ENCODE measurements at places on chromosomes 12 and 14.

DNA sequence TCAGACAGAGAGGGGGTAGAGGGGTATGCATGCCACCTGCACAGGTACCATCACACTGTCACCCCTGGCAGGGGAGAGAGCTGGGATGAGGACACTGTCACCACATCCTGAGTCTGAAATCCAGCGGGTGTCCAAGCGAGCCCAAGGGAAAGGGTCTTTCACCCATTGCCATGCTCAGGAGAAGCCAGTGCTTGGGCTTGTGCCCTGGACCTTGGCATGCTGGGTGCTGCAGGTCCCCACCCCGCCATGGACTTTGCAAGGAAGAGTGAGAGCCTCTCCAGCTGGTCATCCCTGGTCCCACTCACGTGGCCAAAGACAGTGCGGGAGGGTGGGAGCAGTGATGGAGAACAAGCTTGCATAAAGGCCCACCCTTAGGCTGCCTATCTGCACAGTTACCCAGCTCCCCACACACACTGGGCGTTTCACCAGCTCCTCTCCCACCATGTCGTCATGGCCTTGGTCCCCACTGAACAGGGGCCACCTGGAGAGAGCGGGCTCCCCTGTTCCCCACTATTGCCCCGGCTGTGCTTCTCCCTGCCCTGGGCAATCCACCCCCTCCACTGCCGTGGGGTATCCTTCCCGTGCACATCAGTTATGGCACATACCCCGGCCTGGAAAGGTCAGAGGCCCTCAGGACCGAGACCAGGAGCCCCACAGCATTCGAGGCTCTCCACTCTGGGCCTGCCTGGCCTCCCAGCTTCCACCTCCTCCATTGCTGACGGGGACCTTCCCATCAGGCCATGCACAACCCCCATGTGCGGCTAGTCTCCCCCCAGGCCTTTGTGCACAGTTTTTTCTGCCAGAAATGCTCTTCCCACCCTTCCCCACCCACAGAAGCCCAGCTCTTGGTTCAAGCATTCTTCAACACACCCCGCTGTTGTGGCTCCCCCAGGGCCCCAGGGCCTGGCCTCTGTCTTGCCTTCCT is 58.6 kb upstream of the BCL11B start:
- no peak for DNase-seq

DNA sequence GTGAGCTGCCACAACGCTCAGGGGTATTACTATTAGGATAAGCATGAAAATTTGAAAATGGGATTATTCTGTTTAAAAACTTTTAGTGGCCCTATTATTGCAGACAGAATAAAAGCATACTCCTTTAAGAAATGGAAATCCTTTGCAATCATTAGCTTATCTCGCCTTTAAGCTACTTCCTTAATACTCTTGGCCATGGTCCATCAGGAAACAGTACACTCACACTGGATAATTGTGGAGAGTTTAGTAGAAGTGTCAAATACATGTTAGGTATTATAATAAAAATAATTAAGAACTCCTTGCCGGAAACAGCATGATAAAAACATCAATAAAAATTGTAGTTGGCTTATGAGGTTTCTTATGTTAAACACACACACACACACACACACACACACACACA is 100.4 kb upstream of the PPFIA2 start:
- DNase-seq = no peak

GRCh38 chr12:89151536-89151935 is 200.8 kb downstream of the DUSP6 start:
- no peak for DNase-seq

GRCh38 chr12:132314516-132315233 is 14.7 kb downstream of the GALNT9 start:
- DNase-seq = no peak

GRCh38 chr14:101076451-101077198 is 173.1 kb upstream of the RTL1 start:
- no peak for DNase-seq

- no peak for DNase-seq
These were observed 36.8 kb upstream of the DCD start for GRCh38 chr12:54684636-54685630.

GRCh38 chr14:91545204-91545603 is 35.1 kb upstream of the PPP4R3A start:
- DNase-seq = no peak

DNA sequence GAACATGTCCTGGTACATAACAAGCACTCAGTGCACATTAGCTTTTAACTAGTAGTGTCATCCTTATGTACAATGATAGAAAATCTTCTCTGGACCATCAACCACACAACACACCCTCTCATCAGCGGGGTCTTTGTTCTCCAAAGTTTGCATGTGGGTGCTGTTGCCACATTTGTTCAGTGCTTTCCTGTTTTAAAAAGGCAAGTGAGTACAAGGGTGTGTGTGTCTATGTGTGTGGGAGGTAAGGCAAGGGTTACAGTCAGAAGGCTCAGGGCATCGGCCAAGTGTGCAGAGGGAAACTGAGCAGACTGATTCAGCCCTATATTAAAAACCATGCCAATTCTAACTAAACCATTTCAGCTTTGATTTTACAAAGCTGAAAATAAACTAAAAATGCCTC is 17.9 kb downstream of the KRT76 start:
- no peak for DNase-seq

GRCh38 chr14:23446291-23446851 is 10.9 kb upstream of the MYH7 start:
- no peak for DNase-seq

DNA sequence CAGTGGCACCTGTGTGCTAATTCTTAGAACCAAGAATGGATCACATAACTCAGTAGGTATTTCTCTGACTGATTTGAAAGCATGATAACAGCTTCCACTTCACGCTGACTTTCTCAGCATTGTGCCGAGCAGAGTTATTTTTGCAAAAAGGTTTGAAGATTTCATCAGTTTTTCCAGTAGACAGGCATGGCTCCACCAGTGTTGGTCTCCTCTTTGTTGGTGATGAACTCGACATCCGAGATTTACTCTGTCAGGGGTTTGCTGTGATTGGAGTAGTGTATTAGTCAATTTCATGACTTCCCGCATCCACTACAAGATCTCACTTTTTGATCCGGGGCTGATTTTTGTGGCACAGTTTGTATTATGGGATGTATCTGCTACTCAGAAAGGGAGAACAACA is 85.3 kb downstream of the PRKCH start:
- no peak for DNase-seq

DNA sequence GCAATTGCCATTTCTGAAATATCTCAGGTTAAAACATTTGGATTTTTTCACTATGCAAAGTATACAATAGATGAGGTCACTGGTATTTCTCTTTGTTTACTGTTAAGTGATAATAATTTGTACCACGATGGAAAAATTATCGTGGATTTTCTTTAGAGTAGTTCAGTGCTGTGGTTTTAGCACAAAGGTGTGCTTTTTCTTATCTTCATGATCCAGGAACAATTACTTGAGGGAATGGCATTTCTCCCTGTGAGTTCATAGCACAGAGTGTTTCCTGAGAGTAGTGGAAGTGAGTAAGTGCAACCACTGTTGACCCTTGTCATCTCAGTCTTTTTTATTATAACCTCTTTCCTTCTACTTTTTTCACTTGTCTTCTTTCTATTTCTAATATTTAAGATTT is 86.8 kb downstream of the FGD4 start:
- DNase-seq = no peak

All from vagina (tissue), 2 donors.